ENCODE measurements at places on chromosomes 5 and 9.

GRCh38 chr5:141192110-141192725 is at the start of gene PCDHB10:
PCDHB10 (plus strand) TSS chr5:141192353; CDS start chr5:141192553, 200 bp downstream.
- no peak for DNase-seq

- DNase-seq, result no peak
Observed at GRCh38 chr5:176673651-176674583, 26.6 kb downstream of the TSPAN17 start.

- no peak for DNase-seq
Observed at GRCh38 chr5:62568800-62569432, 9.7 kb upstream of the LRRC70 start.

DNA sequence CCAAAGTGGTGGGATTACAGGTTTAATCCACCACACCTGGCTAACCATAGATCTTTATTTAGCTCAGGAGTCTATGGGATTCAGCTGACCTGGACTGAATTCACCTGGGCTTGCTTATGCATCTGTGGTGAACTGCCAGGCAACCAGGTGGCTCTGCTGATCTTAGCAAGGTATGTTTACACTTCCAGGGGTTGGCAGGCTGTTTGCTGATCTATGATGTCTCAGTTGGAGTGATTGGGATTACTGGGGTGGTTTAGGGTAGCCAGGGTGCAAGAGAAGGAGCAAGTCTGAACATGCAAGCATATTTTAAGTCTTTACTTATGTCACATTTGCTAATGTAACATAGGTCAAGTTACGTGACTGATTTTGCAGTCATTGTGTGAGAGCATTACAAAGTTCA is 63.6 kb upstream of the JAK2 start:
- no peak for DNase-seq

DNA sequence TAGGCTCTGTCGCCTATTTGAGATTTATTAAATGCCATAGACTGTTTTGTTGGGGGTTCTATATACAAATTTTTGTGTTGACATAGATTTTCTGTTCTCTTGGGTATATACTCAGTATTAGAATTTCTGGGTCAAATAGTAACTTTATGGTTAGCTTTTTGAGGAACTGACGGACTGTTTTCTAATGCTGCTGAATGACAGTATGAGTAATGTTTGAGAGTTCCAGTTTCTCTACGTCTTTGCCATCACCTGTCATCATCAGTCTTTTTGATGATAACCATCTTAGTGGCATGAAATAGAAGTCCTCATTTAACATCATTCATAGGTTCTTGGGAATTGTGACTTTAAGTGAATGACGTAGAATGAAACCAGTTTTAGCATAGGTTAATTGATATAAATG is 60.1 kb downstream of the CCDC171 start:
- DNase-seq, result no peak

DNA sequence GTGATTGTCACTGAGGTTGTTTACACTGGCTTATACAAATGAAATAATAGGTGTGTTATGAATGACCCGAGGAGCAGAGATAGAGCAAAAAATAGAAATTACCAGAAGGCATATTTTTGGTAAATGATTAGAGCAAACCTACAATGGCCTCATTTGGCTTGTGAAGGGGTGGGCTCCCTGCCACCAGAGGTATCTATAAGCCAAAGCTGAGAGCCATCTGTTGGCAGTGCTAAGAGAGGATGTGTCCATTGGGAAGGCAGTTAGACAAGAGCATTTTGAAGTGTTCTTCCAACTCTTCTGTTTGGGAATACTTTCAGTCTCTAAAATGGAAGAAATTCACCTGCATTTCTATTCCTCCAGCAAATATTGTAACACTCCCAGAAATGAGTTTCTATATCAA is 10.6 kb downstream of the NIPAL4 start:
- no peak for DNase-seq

DNA sequence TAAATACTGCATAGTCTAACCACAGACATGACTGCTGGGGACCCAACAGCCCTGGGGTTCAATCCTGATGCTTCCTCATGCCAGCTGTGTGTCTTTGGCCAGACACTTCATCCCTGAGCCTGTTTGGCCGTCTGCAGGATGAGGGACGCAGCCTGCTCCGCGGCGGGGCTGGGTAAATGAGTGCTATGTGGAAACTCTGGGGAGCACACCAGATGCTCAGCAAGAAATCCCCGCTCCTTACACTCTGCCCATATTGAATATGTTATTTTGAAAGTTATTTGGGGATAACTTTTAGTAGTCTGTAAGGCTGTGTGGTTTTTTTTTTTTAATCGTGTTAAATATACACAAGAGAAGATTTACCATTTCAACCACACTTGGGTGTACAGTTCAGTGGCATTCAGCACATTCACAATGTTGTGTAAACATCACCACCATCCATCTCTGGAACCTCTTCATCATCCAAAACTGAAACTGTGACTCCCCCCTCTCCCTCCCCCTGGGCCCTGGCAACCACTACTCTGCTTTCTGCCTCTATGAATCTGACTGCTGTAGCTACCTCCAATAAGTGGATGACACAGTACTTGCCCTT is 42.7 kb downstream of the SH3PXD2B start:
- DNase-seq, result peak; percentile 54

DNA sequence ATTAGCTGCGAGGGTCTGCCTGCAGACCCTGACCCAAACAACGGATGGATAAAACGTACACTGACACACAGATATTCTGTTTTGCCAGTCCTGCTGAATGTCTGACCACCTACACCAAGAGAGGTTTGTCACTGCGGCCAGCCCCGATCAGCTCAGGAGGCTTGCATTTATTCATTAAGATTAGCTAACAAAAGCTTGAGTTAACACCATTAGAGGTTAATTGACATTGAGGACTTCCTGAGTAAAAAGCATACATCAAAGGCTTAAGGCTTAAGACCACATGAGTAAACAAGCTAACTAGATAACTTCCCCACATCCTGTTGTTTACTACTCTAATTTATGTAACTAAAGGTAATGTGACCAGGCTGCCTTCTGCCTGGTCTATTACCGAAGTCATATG is 198.1 kb upstream of the TRPC7 start:
- no peak for DNase-seq

- DNase-seq, result no peak
Observed at GRCh38 chr5:14240359-14240758, 97.2 kb downstream of the TRIO start.

DNA sequence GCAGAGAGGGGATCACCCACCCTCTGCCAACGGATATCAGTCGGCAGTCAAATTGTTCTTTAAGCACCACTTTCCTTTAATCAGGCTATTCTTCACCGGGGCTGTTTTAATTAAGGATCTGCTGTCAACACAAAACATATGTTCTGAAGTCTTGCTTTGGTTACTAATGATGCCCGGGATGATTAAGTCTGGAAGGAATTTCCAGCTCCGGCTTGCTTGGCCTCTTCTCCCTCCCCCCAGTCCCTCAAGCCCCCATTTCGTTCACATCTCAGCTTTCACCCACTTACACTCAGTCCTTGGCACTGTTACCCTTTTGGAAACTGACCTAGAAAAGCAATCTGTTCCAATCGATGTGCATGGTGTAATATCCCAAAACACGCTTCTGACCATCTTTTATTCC is 74.7 kb downstream of the MSX2 start:
- no peak for DNase-seq

- no peak for DNase-seq
Observed at GRCh38 chr5:135979510-135979909, 24.7 kb upstream of the LECT2 start.

DNA sequence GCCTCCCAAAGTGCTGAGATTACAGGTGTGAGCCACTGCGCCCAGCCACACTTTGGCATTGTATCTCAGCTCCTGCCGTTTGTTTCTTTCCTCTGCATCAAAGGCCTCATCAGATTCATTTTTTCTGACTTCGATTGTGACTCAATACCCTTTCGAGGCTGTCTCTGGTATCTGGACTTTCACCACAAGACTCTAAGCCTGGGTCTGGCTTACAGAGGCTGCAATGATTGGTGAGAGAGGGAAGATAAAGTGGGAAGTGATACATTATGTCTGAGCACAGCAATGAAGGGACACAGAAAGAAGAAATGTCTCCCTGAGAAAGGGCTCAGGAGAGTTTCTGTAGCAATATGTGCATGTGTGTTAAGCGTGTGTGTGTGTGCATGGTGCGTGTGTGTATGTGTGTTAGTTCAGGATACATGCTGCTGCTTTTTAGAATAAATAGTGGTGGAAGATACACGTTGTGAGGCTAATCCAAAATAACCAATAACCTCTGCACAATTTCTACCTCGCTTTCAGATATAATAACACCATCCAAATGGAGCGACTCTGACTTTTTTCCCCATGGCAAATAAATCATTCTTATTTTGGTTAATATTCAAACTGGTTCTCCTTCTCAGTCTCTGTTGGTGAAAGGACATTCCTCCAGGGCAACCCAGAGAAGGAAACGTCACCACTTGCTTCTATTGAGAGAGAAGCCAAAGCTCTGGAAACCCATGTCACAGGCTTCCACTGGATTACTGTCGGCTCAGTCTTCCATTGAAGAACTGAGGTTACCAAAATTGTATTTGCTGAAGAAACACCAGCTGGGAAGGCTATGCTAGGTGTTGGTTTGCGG is 8.1 kb upstream of the DAB2 start:
- DNase-seq, result no peak

- no peak for DNase-seq
Observed at GRCh38 chr9:84076384-84076783, 95.8 kb downstream of the RMI1 start.

- DNase-seq, result no peak
Observed at GRCh38 chr9:73327149-73327548, 175.5 kb downstream of the ANXA1 start.

DNA sequence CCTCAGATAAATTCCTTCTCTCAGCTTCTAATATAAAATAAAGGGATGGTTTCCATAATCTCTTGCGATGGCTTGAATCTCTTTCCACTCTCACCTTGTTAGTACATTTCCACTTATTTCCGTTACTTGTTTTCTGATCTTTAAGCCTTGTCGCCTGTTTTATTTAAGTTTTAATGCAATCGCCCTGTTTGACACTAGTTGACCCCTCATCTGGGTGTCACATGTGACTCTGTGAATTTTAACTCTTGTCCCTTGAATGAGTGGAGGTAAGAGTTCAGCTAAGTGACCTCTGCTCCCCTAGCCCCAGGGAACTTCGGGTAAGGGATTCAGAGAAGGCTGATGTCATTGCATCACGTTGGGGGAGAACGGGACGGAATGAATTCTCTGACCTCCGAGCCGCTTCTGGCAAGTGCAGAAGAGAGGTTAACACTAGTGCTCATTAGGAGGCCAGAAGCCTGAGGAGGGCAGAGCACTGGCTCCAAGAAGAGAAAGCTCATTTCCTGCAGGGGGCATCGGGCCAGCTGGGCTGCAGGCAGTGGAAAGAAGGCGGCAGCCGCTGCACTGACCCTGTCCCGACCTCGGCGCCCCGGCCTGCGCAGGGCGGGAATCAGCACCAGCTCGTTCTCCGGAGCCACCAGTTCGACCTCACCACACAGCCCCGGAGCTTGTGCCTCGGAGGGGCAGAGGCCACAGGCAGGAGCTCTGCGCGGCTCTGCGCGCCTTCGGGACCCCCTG is 569 bp downstream of the HINT2 start:
- no peak for DNase-seq

DNA sequence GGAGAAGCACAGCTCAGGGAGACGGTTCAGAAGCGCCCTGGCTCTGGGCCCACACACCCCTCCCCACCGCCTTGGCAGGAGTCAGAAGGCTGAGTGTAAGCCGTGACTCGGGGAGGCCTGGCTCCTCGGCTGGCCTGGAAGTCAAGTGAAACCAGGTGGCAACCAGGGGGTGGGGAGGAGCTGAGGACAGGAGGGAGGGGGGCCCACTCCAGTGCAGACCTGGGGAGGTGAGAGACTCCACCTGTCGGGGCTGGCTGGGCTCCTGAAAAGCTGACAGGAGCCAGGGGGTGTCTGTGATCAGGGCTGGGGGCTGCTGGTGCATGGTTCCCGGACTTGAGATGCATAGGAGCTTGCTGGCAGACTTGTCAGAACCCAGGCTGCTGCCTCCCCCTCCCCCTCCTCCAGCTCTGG is 150.2 kb upstream of the PHYKPL start:
- no peak for DNase-seq

Data from stimulated activated CD8-positive, alpha-beta memory T cell treated with anti-CD3 and anti-CD28 coated beads, Interleukin-15, amount 100 ng/mL, for 48 hours (primary cell).